ENCODE measurements at places on chromosomes 6 and 20. TPM values are rescaled to one million over a fixed set of nuclear protein-coding genes. Genes with fewer than 3 reads are reported as not detected.

The SRMS gene
- total RNA-seq, result not detected

The SMPD2 gene
- total RNA-seq, result 14.2 TPM

- no peak for DNase-seq
Observed at GRCh38 chr6:12163149-12163548, 127.0 kb upstream of the EDN1 start.

DNA sequence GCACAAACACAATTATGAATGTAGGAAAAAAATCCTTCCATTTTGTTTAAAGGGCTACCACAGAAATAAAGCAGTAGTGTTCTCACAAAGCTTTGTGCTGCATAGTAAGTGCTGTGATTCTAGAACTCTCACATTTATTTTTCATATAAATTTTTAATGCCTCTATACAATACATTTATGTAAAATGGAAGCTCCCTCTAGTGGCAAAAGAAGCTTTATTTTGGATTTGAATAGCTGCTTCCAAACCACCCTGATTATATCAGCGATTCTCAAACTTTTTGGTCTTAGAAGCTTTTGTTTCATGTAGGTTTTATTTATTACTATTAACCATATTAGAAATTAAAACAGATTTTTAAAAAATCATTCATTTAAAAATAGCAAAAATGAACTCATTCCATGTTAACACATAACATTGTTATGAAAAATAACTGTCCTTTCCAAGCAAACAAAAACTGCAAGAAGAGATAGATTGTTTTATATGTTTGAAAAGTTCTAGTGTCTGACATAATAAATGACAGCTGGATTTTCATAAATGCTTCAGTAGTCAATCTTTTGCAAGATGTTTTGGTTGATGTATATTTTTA lies 38.4 kb downstream of the HS3ST5 start:
- no peak for DNase-seq

GRCh38 chr6:17998003-17998402 lies 10.6 kb upstream of the KIF13A start:
- no peak for DNase-seq

All from ascending aorta (tissue), 2 donors.